Neural progenitor cell (in vitro differentiated cells): ENCODE measurements at places on chromosomes 1 and 21.

DNA sequence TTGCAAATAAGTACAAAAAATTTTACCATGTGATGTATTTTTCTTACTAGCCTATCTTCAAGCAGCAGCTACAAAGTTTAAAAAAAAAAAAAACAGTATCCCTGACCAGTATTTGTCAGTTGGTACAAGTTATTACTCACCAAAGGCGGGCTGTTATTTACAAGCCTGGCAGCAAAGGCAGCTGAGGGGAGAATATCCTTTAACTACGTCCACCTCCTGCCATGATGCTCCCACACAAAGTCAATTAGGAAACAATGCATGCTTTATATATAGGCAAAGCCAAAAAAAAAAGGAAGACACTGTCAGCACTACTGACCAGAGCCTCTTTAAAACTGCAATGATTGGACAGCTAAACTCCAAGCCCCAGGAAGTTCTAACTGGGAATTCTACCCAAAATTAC lies 13.7 kb downstream of the PSMA5 start:
- peak; percentile 11 for DNase-seq

DNA sequence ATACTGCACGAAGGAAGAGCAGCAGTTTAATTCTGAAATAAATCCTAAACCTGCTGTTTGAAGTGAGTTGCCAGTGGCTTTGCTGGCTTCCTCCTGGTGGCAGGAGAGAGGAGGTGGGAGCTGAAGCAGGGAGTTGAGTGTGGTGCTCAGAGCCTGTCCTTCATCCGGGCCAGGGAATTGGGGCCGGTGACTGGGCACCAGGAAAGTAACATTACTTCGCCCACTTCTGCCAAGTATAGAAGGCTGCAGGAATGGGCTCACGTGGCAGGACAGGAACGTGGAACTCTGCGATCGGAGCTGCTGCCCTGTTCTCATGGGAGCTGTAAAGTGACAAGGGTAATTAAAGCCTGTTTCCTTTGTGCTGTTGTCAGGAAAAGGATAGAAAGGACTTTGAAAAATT lies 8.7 kb downstream of the TOR3A start:
- DNase-seq = no peak

DNA sequence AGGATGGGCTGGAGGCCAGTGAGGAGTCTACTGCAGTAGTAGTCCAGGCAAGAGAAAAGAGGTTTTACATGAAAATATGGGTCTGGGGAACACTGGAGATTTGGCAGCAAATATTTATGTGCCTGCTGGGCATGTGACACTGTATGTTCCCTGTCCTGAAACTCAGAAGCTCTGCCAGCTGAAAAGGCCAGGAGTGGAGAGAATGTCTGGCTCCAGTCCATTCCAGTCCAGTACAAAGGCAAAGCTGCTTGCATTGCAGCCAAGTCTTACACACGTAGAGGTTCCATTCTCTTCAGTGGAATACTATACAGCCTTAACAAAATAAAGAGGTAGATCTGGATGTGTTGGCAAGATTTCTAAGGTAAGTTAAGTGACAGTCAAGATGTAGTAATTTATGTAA lies 7.5 kb upstream of the YBX1 start:
- no peak for DNase-seq

DNA sequence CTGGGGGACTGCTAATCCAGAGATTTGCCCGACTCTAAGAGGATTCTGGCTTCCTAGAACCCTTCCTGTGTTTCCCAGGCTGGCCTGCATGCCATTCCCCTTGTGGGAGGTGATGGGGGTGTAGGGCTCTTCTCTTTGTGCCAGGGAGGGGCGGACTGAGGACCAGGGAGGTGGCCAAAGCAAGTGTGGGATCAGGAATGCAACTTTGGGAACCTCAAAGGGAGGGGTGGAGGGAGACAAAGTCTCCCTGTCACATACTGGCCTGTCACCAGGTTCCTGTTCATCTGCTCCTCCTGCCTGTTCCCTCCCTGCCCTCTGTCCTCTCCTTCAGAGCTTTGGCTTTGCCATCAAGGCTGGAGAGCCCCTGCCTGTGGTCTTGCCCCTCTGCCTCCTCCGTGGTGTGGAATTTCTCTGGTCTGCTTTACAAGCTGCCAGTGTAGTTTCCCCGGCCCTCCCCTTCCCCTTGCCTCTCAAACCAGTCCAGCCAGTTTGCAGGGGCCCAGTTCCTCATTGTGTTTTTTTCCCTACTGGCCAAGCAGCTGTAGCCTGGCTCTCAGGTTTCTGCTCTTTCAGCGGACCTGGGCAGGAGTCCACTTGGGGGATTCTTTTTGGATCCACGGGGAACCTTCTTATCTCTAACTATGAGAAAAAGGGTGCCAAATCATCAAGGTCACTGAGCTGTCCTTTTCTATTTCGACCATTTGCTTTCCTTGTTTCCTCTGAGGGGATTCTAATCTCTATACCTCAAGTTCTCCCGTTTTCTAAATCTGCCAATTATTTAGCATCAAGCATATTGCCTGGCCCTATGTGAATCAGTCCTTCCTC lies 1.8 kb downstream of the CGN start:
- DNase-seq = peak; percentile 78

DNA sequence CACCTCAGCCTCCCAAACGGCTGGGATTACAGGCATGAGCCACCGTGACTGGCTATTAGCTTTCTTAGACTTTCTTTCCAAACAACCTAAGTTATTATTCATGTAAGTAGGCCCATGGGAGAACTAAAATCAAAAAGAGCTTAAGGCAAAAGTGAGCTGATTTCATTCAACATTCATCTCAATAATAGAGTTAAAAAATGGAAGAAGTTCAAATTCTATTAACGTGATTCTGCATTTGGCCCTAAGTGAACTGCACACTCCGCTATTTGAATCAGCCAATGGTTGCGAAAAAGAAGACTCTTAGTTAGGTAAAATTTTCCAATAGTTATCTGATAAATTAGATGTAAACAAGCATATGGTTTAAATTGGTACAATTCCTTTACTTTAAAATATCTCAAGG lies 68.6 kb upstream of the WARS2 start:
- no peak for DNase-seq

DNA sequence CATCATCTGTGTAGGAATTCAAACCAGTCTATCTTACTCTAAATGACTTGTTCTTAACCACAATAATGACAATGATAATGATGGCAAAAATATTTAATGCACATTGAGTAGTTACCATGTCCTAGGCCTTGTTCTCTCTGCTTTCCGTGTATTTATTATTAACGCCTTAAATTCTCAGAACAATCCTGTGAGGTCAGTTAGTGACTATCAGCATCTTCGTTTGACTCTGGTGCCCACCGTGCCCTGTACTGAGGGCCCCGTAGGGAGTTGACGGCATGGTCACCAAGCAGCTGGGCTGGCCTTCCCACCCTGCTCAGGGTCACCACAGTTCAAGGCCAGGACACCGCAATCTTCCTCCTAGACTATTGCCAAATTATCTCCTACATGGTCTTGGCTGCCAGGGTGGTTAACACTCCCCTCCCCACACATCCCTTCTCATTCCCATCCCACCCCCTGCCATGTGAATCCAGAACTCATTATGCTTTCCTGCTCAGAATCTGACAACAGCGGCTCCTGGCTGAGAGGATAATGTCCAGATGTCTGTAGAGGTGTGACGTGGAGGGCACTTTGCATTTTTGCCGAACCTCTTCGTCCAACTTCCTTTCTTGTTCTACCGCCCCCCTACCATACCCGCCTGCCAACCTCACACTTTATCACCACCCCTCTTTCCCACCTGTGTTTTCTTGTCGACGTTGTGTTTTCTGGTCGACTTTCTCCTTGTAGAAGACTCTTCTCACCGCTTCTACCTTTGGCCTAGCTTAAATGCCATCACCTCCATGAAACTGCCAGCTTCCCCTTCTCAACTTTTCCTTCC lies 33.4 kb downstream of the IGFN1 start:
- no peak for DNase-seq
